ENCODE measurements at places on chromosomes 12 and 14.

DNA sequence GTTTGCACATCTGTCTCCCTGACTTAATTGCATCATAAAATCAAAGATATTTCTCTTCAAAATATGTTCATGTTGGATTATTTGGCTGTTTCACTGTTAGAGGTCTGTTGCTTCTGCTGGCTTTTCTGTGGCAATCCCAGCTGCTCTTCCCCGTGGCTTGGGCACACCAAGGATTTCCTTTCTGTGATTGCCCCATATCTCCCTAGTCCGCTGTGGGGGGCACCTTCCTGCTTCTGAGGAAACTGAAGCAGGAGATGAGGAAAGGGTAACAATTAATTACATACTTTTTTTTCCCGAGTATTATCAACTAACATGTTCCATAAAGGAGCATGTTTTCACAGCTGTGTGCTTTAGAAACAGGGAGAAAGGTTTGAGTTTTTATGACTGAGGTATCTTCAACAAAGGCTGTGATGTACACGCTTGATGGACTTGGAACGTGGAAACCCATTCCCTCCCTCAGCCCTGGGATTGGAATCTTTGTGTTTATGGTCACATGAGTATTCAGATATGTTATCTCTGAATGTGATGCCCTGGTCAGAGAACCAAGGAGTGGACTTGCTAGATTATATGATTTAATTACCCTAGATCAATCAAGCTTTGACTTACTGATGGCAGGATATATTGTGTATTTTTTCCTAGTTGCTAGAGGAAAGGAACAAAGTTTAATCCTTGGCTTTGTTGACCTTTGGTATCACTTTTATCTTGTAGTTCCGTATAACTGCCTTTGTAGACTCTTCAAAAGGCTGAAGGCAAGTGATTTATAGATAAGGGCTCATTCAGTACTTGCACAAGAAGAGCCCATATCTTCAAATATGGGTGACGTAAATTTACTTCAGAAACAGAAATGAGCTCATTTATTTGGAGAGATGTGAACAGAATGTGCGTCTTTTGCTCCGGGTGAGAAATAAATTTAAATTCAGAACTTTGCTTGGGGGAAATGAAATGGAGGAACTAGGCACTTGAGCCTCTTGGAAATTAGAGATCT lies 46.7 kb downstream of the BORCS5 start:
- DNase-seq = no peak

DNA sequence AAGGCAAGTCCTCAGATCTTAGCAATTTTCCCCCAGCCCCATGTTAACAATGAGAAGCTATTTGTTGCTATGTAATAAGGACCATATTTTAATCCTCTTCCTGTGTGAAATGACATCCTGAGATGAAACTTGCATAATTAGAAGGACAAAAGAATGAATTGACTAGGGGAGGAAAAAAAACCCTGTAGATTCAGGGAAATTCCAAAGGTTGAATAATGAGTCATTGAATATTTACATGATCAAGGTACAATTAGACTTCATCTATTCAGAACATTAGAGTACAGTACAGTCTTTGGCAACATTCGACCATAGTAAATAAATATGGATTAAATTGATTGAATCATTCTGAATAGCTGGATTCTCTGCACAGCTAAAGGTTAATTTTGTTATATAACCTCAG lies 9.4 kb downstream of the MYBPC1 start:
- no peak for DNase-seq

DNA sequence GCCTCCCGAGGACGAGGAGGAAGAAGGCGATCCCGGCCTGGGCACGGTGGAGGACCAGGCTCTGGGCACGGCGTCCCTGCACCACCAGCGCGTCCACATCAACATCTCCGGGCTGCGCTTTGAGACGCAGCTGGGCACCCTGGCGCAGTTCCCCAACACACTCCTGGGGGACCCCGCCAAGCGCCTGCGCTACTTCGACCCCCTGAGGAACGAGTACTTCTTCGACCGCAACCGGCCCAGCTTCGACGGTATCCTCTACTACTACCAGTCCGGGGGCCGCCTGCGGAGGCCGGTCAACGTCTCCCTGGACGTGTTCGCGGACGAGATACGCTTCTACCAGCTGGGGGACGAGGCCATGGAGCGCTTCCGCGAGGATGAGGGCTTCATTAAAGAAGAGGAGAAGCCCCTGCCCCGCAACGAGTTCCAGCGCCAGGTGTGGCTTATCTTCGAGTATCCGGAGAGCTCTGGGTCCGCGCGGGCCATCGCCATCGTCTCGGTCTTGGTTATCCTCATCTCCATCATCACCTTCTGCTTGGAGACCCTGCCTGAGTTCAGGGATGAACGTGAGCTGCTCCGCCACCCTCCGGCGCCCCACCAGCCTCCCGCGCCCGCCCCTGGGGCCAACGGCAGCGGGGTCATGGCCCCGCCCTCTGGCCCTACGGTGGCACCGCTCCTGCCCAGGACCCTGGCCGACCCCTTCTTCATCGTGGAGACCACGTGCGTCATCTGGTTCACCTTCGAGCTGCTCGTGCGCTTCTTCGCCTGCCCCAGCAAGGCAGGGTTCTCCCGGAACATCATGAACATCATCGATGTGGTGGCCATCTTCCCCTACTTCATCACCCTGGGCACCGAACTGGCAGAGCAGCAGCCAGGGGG lies 979 bp downstream of the KCNA5 start:
- no peak for DNase-seq

- no peak for DNase-seq
Measured at GRCh38 chr14:96762650-96763049, 34.5 kb upstream of the VRK1 start.

Data from NCI-H1417 treated with DMSO at 0.1 percent for 48 hours (cell line).